ENCODE measurements at places on chromosomes 6 and 20.
A peak's percentile ranks its signal among the peaks of the same experiment; 100 is the strongest.

GRCh38 chr6:32475392-32476206 is 35.9 kb downstream of the HLA-DRA start:
- DNase-seq: no peak

GRCh38 chr20:35618263-35619131 is 2.9 kb downstream of the SPAG4 start:
- DNase-seq: peak; percentile 29

DNA sequence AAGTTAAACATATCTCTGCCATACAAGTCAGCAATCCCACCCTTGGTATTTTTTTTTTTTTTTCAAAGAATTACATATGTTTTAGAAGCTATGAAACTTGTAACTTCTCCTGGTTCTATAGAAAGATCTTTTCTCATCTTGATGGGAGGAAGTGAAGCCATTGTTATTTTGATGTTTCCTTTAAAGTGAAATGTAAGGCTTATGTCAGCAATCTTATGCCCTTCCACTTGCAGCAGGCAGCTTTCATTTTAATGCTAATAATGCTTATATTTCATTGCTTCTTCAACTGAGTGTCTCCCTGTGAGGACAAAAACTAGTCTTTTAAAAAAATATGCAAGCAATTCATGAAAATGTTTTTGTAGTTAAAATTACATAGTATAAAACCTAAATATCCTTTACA is 1614.7 kb downstream of the KHDRBS2 start:
- no peak for DNase-seq

DNA sequence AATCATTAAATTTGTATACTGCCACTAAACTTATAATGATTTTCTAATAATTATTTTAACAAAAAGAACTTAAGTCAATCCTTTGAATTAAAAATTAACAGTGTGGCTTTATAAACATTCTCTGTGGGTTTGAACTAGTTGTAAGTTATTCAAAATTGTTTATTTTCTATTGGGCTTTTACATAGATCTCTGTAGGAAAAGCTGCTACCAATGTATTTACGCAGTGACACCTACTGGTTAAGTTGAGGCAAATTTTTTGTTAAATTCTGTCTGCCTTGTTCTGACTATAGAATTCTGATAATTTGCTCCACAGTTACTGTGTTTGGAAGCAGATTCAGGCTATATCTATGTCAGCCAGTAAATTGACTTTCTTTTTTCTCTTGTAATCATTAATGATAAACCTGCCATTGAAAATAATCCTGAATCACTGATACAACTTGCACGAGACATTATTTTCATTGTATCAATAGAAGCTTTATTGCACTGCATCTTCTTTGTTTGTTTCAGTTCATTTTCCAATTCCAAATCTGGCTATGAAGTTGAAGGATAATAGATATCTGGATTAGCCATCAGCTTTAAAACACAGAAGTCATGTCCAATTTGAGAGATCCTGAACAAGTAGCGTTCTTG is 66.0 kb upstream of the UTRN start:
- no peak for DNase-seq

DNA sequence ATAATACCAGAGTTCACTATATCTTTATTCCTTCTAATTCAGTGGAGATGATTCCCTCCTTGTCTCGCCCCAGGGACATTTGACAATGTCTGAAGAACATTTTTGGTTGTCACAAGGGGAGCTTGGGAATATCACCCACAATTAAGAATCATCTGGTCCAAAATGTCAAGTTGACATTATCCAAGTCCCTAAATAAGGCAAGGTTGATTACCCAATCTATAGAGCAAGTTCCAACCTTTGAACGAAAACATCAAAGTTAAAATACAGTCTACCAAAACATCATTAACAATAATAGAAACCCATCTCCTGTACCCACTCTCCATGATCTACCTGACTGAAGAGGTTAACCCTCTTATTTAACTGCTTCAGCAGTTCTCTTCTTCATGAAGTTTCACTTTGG is 15.6 kb downstream of the DEK start:
- no peak for DNase-seq

- DNase-seq: no peak
These were observed 8.0 kb downstream of the JAG1 start for GRCh38 chr20:10665791-10666190.

- DNase-seq: no peak
These were observed 21.3 kb upstream of the SCGN start for GRCh38 chr6:25630508-25631278.

GRCh38 chr6:46927066-46927465 is 5.3 kb upstream of the ADGRF5 start:
- no peak for DNase-seq

DNA sequence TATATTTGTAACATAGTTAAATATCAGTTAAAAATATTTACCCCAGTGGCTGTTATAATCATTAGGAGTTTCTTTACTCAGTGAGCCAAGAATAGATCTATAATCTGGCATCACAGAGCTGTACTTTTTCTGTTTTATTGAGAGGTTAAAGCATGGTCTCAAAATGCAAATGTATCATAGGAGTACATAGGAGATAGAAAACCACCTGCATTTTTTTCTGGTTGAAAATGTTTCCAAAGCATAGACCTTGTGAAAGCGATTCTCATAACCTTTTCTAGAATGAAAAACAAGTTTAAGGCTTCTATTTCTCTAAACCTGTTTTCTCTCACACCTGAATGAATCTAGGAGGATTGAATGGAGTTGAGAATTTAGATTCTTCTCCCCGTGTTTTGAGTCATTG is 14.4 kb downstream of the KCNQ5 start:
- no peak for DNase-seq

DNA sequence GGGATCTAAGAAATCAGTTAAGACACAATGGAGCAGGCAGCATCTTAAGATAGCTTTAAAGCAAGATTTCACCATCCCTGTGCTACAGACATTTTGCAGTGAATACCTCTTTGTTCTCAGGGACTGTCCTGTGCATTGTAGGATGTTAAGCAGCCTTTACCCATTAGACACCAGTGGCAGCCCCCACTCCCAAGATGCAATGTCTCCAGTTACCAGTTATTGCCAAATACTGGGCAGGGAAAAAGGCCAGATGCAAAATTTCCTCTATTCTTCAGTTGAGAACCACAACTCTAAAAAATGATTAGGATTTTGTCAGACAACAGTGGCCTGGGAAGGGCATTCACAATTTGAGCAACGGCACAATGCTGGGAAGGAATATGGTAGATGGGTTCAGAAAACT is 6.1 kb downstream of the FBXO5 start:
- no peak for DNase-seq

DNA sequence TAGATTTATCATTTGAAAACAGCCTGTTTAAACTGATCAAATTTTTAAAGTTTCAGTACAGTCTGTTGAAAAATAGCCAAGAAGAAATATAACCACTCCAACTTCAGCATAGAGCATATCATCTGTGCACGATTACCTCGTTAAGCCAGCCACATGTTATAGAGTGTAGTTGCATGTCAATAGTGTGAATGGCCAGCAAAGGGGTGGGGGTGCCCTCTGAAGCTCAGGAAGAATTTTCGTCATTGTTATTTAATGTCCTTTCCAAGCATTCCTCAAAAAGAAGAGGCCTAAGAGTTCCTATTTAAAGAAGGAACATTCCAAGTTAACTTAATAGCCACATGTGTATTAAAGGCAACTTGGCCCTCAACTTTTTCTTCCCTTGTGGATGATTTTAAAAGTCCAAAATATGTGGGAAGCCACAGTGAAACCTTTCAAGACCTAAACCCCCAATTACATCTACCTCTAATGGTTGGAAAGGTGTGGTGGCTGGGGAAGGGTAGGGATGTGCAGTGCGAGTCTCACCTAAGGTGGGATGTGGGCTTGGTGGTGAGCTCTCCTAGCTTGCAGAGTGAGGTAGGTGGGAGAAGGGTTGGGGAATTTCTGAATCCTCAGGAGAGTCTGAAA is 1.8 kb upstream of the CCN2 start:
- DNase-seq: no peak

DNA sequence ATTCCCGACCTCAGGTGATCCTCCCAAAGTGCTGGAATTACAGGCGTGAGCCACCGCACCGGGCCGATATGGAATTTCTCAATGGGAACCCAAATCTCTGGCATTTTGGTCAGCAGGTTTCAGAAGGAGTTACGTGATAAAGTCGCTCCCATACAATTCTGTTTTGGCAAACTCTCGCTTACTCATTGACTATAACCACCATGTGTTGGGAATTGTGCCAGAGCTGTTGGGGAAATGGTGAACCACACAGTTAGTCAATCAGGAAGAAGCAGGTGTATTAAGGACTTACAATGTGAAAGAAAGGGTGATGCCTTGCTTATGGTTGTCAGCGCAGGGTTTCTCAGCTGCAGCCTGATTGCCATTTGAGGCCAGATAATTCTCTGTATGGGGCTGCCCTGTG is 410.5 kb downstream of the QKI start:
- DNase-seq: no peak

- DNase-seq: no peak
These were observed 466.9 kb upstream of the NRSN1 start for GRCh38 chr6:23659125-23659524.

GRCh38 chr6:16839631-16840179 is 78.4 kb upstream of the ATXN1 start:
- no peak for DNase-seq

- no peak for DNase-seq
These were observed 7.3 kb downstream of the PNRC1 start for GRCh38 chr6:89087881-89088280.

DNA sequence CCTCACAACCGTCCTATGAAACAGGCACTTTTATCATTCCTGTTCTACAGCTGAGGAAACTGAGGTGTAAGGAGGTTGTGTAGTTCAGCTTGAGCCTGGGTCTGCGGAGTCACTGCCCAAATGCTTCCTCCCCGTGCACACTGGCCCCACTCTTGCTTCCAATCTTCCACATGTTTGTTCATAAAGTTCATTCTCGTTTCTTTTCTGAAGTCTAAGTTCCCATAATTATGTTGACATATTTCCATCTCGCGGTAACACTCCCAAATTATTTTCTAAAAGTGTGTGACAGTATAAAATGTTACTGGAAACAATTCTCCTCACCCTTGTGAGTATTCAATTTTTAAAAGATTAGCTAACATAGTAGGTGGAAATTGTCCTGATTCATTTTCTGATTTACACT is 106.9 kb downstream of the SLC22A3 start:
- DNase-seq: no peak

- DNase-seq: no peak
These were observed 62.3 kb upstream of the IER3 start for GRCh38 chr6:30806581-30807183.

DNA sequence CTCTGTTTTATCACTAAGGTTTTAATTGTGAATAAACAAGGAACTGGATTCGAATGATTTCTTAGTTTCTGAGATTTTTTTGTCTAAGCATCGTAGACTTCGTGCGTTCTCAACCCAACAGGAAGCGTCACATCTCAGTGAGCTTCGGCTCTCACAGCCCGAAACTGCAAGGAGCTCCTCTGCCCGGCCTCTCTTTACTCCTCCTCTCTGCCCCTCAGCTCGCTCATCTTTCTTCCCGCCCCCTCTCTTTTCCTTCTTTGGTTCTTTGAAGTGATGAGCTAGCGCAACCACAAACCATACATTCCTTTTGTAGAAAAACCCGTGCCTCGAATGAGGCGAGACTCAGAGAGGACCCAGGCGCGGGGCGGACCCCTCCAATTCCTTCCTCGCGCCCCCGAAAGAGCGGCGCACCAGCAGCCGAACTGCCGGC is 480 bp upstream of the NT5E start:
- DNase-seq: peak; percentile 69

DNA sequence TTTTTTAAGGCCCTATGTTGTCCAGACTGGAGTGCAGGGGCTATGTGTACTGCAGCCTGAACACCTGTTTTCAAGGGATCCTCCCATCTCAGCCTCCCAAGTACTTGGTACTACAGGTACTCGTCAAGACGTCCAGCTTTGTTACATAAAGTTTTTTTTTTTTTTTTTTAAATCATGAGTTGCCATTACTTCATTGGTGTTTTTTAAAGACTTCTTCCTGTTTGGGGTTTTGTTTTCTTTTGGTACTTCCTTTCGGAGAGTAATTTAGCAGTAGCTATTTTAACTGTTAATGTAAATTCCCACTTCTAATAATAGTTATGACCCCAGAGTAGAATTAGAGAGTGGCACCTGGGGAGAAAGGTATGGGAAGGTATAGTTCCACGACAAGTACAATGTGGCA is 10.5 kb downstream of the ZNFX1 start:
- DNase-seq: no peak

DNA sequence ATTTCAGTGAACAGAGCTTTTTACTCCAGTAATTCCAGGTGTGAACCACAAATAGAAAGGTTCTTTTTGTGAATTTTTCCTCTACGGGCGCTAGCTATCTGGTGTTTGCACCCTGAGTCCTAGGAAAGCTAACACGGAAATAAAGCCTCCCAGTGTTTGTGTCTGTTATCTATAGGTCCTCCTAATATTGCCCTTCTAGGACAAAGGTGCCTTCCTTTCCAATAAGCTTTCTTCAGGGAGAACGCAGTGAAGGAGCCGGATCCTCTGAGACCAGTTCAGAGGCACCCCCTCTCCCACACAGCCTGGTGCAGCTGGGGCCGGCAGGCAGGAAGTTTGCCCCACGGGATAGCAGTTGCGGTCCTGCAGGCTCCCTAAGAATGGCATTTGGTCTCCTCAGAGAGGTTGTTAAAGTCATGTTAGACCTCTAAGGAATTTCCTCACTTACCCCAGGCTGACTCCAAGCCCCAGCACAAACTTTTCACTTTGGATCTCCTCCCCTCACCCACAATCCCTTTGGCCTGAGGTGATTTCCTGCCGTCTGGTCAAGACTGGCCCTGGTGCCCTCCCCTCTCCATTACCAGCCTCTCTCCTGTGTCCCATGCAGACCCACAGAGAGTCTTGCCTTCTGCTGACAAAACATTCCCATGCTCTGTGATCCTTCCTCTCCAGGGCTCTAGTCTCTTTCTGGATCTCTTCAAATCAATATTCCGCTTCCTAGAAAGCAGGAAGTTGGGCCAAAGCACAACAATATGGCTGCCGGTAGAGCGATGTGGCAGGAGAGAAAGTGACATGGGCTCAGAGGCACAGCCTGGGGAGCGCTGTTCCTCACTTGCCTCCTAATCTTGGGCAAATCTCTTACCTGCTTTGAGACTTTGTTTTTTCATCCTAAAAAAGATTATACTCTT is 126.0 kb downstream of the MOXD1 start:
- no peak for DNase-seq

DNA sequence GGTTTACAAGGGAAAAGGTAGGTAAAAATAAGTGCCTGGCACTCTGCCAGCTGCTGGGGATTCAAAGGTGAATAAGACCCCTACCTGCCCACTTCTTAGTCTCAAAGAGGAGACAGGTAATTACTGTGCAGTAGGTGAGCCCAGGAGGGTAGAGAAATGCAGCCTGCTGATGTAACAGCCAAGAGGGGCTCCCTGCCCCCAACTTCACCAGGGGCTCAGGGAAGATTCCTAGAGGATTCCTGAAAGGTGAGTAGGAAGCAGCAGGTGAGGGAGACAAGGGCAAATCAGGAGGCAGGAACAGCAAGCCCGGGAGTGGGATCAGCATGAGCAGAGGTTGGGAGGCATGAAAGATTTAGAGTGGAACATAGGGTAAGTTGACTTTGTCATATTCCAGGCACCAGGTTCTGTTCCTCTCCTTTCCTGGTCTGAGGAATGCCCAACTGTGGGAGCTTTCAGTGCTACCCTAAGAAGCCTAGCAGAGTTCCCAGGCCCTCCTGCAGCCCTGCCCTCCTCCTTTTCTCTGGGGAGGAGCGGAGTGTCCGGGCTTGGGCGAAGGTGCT is 258.1 kb downstream of the LRFN2 start:
- DNase-seq: no peak
